Stimulated activated CD4-positive, alpha-beta T cell treated with anti-CD3 and anti-CD28 coated beads, Interleukin-2, amount 100 ng/mL, for 48 hours (primary cell): ENCODE measurements at places on chromosomes 13 and 19.

DNA sequence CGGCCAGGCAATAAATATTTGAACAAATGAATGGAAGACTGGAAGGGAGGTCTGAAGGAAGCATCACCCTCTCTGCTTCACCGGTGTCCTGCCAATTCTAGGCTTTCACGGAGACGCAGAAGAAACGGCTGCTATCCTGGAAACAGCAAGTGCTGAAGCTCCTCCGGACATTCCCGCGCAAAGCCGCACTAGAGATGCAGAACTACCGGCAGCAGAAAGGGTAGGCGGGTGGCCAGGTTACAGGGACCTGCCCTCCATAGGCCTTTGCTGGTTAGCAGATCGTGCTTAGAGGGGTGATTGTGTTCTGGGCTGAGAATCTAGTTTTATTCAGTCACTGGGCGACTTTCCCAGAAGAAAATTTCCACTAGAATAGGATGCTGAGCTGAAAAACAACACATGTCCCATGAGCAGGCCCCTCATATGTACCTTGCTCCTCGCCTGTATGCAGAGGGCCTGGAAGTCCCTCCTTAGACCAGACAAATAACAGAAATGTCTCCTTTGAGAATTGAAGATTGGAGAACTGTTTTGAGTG lies 11.0 kb downstream of the PAF1 start:
- no peak for DNase-seq

GRCh38 chr19:47781590-47782262 lies 3.2 kb downstream of the SELENOW start:
- DNase-seq: no peak

DNA sequence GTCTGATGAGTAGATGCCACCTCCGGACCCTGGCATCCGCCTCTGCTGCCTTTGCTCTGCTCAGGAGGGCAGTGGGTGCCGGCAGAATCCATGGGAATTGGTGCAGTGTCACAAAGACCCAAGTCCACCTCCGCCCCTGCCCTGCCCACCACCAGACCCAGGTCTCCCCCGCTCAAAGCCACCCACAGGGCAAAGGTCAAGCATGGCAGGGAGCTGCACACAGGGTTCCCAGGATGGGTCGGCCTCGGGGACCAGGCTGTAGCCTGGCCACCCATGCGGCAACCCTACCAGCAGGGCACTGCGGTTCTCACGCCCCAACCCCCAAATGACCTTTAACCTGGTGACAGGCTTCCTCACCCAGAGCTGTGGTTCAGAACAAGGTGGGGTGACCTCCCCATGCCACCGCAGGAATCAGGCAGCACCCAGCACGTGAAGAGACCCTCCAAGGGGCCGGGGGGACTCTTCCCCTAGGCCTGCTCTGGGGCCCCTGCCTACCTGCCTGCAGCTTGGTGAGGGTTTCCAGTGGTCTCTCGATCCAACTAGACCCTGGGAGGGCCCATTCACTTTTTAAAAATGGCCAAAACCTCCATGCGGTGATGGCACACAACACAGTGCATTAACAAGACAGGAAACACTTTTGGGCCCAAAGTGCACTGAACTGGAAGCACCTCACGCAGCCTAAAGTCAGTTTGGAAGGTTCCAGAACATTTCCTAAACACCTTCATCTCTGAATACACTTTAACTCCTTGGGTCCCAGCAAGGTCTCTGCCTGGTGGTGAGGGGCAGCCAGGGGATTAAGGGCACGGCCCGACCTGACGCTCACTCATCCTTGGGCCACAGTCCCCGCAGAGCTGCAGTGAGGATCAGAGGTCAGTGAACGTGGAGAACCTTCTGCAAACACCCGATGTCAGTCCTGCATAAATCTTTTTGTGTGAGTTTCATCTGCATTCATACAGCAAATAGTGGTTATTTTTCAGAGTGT lies 11.0 kb downstream of the GAS6 start:
- DNase-seq: no peak

DNA sequence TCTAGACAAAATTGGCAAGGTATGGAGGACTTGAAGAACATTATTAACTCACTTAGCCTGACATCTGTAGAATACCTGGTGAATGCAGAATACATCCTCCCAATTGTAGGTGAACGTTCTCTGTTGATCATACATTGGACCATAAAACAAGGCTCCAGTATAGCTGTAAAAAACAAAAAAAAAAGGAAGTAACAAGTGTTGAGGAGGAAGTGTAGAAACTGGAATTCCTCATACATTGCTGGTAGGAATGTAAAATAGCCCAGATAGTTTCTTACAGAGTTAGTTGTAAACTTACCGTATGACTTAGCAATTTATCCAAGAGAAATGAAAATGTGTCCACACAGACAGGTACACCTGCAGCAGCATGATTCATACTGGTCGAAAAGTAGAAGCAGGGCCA lies 44.8 kb downstream of the TSSK6 start:
- no peak for DNase-seq

DNA sequence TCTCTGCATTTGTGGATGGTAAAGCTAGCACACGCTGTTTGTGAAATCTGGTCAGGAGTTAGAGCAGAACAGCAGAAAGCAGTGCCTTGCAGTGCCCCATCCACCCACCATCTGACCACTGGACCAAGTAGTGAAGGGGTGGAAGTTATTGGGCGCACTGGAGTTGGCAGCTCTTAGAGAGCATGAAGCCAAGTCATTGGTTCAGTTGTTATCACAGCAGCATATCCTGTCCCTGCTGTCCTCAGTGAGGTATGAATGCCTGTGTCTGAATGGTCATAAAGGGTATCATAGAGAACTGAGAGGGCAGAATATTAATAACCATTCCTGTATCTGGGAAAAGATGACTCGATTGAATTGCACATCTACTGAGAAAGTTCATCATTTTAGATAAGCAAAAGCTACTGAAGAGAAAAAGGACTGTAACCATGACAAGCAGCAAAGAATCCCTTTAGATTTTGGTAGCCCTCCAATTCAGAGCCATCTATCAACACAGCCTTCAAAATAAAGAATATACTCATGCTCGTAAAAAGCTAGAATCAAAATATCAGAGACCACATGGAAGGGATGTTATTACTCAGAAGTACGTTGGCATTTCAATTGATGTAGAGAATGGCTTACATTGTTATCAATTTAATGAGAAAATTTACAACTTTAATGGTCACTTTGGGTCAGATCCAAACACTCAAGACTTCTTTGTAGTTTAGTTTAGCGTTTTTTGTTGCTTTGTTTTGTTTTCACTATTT lies 919.0 kb downstream of the EFNB2 start:
- DNase-seq: no peak

DNA sequence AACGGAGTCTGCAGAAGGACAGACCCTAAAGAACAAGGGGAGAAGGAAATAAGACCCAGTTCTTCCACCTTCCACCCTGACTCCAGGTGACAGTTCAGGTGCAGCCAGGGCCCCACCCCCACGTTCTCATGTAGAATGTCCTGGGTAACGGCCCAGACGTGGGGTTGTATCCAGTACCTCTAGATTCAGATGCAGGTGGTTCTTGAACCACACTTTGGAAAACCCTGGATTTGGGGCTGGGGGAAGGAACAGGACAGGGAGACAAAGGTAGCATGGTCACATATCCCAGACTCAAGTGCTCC lies 2.2 kb downstream of the DMPK start:
- no peak for DNase-seq

DNA sequence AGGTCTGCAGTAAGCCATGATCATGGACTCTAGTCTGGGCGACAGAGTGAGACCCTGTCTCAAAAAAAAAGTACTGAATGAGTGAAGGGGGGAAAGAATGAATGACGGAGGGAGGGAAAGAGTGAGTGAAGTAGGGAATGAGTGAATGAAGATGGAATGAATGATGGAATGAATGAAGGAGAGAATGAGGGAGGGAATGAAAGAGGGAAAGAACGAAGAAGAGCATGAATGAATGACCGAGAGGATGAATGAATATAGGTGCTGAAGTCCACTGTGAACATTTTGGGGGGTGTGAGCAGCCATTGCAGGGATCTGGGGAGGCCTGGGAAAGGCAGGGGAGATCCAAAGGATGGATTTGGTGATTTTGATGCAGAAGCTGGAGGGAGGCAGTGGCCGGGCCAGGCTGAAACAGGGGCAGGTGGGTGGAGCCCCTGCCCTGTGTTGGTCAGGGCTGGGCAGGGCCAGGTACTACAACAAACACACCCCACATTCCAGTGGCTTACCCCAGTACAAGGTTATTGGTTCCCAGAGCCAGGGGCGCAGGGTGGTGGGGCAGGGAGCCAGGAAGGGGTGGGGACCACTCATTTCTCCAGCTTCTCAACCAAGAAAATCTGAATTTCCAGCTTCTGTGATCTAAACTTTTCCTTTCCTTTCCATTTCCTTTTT lies 14.3 kb downstream of the SLC27A1 start:
- no peak for DNase-seq

DNA sequence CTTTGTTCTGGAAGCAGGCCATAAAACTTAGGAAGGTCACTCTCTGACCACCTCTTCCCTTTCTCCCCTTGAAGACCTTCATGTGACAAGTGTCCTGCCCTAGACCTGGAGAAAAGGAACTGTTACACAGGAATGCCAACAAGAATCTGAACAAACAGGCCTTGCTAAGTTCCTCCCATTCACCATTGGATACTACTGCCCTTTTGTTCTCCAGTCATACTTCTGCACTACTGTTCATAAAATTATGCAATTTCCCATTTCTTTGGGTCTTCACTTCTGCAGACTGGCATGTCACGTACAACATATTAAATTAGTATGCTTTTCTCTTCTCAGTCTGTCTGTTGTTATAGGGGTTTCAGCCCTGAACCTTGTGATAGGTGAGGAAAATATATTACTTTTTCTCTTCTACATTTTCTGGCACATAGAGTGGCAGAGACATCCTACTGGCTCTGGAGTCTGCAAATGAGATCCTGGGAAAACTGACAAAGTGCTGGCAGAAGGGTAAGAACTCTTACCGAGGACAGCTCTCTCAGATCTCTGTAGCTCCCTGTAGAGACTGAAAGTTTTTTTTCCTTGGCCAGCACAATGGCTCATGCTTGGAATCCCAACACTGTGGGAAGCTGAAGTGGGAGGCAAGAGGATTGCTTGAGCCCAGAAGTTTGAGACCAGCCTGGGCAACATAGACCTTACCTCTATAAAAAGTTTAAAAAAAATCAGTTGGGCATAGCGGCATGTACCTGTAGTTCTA lies 87.6 kb upstream of the SPRY2 start:
- no peak for DNase-seq

DNA sequence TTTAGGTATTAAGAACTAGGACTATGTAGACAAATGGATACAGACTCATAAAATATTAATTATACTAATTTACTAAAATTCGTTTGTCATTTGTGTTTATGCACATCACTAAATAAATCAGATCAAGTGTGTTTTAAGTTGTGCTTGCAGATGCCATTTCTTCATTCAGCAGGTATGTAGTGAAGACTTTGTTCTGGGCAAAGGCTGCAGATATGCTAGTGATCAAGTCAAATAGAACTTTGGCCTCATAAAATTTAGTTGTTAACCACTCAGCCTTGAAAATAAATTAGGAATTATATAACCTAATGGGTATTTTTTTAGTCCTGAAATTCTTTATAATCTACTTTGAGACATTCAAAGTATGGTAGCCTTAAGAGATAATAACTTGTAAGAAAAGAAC lies 80.4 kb upstream of the TRPC4 start:
- DNase-seq: no peak

- no peak for DNase-seq
Observed at GRCh38 chr19:35513628-35514281, at the start of gene DMKN. Gene DMKN (minus strand): TSS chr19:35513649. CDS start chr19:35513475, 174 bp downstream.

DNA sequence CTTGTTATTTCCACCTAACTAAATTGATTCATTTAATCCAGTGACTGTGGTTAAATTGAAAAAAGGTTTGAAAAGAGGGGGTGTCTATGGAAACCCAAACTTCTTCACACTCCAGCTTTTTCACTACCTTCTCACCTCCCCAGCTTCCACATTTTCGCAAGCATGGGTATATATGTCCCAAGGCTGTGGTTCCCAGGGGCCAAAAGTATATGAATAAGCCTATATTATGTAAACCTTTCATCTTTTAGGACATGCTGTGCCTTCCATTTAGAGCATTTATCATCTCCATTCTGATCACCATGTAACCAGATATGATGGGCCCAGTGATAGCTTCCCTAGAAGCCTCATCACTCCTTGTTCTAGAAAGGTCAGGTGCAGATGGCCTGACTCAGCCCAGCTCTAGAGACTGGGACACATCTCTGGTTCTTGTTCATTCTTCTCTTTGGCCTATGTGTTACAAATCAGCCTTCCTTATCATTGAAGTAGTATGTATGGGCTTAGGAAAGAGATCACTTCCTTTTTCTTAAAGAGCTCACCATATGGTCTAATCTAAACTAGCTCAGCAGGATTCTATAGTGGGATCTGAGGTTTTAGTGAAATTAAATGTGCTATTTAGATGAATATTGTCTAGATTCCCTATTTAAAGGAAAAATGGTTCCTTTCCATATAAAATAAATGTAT lies 19.5 kb upstream of the ARL11 start:
- DNase-seq: no peak

GRCh38 chr13:83007226-83007625 lies 875.0 kb downstream of the SLITRK1 start:
- DNase-seq: no peak

- DNase-seq: no peak
Observed at GRCh38 chr13:33773790-33774462, 44.0 kb upstream of the RFC3 start.

DNA sequence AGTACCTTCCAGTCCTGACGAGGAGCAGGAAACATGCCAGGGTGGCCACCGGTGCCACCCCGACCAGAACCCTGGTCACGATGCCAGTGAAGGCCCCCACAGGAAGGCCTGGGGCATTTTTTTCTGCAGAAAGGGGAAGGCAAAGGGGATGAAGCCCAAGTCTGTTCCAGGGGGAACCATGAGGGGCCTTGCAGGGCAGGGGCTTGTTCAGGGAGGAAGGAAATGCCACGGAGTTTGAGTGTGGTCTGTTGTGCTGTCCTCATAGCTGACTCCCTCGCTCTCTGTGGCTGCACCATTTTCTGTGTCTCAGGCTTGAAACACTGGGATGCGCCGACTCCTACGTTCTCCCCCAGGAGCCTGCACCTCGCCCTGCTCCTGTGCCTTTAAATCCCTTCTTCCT lies 27.5 kb upstream of the CEACAM1 start:
- DNase-seq: no peak

GRCh38 chr19:29687897-29688728 lies 22.9 kb downstream of the PLEKHF1 start:
- no peak for DNase-seq

DNA sequence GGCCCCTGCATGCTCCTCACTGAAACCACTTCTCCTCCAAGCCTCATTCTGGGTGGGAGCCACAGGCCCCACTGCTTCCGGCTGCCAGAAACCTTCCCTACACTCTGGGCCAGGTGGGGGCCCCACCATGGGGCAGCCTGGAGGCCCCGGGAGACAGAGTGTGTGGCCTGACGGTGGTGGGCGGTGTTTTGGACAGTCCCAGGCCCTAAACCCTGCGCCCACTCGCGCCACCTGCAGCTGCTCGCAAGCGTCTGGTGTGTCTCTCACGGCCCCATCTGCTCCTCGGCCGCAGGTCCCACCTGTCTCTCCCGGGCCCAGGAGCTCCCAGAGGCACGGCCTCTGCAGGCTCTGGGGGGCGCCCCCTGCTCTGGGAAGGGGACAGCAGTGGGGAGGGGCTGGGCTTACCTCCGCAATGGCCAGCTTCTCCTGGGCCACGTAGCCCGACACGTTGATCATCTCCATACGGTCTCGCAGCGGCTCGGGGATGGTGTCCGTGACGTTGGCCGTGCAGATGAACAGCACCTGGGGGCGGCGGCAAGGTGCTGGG lies 5.6 kb downstream of the RPL36 start:
- DNase-seq: no peak
